Activated CD4-positive, CD25-positive, alpha-beta regulatory T cell treated with anti-CD3 and anti-CD28 coated beads, Interleukin-2, amount 50 U/mL, for 24 hours (primary cell): ENCODE measurements at places on chromosomes 3 and 15.

- ATAC-seq: no peak
Observed at GRCh38 chr3:26480377-26480776, 142.2 kb upstream of the LRRC3B start.

DNA sequence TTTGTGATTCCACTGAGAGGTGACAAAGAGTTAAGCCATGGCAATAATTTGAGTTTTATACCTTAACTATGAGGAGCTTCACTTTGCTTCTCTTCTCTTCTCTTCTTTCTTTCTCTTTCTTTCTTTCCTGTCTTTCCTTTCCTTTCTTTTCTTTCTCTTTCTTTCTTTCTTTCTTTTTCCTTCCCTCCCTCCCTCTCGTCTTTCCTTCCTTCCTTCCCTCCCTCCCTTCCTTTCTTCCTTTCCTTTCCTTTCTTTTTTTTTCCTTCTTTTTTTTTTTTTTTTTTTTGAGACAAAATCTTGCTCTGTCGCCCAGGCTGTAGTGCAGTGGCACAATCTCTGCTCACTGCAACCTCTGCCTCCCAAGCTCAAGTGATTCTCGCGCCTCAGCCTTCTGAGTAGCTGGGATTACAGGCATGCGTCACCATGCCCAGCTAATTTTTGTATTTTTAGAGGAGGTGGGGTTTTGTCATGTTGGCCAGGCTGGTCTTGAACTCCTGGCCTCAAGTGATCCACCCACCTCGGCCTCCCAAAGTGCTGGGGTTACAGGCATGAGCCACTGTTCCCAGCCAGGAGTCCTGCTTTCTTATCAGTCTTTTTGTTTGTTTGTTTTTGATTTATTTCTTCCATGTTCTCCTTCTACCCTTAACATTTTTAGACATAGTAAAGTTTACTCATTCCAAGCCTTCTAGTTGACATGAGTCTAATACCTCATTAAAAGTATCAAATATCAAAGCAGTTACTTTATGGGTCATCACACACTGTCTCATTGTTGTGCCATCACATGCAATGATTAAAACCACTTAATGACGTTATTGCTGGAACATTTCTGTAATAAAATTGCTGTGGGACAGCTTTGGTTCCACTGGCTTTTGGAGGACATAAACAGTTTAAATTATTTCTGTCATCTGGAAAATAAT is 29.9 kb downstream of the SLC49A4 start:
- no peak for ATAC-seq

GRCh38 chr3:143443851-143444331 is 324.3 kb downstream of the CHST2 start:
- ATAC-seq: peak; percentile 76

DNA sequence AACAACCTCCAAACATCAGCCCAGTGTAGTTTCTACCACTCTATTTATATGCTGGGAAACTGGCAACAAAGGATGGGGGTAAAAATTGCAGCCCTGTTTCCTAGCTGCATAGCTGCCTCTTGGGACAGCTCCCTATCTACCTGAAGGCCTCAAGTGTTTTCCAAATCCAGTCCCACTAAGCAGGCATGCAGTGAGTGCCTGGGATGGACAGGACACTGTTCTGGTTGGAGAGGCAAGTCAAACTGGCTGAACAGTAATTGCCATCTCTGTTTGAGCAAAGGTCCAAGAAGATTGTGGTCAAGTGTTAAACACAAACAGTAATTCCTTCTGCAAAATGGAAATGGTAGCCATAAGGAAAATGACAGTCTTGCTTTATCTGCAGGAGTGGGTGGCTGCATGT is 125.4 kb downstream of the FMN1 start:
- no peak for ATAC-seq

DNA sequence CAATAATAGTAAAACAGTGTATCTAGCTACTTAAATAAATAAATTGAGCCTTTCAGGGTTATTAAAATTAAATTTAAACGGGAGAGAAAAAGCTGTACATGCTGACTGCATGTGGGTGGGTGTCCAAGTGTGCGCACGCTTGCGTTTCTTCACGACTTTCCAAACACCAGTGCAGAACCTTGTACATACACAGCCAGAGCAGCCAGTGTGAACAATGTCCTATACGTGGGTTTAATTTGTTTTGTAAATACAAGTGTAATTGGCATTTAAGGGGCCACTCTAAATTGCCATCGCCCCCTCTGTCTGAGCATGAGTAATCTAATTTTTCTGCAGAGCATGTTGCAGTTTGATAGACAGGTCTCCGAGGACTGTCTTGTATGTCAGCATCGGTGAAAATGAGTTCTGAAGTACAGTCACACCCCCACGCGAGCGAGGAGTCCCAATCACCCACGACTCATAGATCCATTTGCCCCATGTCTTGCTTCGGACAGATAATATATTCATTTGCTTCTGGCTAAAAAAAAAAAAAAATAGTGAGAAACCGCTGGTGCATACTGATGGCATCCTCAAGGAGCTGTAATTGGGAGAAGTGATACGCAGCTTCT is 121.8 kb upstream of the ARRDC4 start:
- ATAC-seq: no peak
